NCI-H1694 treated with DMSO at 0.1 percent for 48 hours (cell line): ENCODE measurements at places on chromosomes 1 and 21.

DNA sequence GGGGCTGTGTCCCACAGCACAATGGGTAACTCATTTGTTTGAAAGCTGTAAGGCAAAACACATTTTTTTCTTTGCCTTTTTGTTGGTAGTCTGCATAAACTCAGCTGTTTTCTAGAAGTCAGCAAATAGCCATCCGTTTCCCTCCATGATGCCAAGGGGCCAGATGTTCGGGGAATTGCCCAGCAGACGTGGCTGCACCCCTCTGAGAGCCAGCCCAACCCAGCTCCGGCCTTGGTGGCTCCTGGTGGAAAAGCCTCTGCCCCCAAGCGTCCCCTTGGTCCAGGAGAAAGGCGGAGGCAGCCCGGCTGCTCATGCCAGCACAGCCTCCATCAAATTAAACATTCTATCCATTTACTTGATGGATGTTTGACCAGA, 58.4 kb upstream of the ADARB1 start:
- DNase-seq = no peak

GRCh38 chr1:212566522-212567479, 41.8 kb upstream of the ATF3 start:
- peak; percentile 23 for DNase-seq

DNA sequence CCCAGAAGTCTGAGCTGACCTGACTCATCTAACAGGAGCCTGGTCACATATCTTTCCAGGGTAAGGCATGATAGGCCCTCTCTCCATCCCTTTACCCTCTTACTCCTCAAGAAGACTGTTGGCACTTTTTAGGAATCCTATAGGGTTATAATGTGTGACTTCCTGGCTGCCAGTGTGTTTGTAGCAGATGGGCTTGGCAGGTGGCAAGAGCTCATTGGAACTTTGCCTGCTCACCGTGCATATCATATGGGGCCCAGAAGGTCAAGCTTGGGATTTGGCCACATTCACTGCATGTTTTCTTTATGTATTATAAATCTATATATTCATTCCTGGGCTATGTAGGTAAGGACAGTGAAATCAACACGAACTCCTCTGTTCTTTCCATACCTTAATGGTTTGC, 5.2 kb downstream of the KAZN start:
- peak; percentile 19 for DNase-seq

DNA sequence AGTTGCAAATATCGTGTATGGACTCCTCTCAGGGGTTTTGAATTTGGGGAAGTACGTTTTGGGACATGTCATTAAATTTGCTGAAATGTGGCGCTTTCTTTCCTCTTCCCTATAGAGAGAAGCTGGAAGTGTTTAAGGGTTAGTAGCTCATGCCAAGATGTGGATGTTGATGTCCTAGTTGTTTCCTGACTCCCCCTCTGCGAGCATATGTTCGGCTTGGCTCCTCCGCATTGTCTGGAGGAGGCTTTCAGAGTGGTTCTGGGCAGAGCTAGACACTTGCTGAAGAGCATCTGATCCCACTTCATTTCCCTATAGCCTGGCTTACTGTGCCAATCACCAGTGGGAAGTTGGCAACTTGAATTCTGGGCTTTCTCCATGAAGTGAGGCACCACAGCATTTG, 347.4 kb upstream of the B3GALT2 start:
- DNase-seq = no peak

GRCh38 chr1:219550201-219550600, 62.7 kb downstream of the ZC3H11B start:
- no peak for DNase-seq

- no peak for DNase-seq
Measured at GRCh38 chr21:28455253-28455600, 537.5 kb downstream of the LTN1 start.

DNA sequence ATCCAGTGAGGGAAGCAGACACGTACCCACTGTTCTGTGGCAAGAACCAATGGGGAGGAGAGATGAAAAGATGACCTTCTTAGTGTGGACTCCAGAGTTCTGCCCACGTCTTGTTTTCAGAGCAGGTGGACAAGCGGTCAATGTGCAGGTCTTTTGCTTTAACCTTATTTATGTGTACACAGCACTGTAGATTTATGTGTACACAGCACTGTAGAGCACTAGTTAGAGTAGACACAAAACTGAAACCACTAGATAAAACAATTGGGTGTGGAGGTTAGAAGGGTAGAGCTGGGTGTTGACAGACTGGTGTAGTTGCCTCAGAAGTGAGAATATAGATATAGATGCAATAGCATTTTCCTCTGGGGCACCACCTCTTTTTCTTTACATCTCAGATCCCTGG, 150.0 kb downstream of the MAGI3 start:
- no peak for DNase-seq

DNA sequence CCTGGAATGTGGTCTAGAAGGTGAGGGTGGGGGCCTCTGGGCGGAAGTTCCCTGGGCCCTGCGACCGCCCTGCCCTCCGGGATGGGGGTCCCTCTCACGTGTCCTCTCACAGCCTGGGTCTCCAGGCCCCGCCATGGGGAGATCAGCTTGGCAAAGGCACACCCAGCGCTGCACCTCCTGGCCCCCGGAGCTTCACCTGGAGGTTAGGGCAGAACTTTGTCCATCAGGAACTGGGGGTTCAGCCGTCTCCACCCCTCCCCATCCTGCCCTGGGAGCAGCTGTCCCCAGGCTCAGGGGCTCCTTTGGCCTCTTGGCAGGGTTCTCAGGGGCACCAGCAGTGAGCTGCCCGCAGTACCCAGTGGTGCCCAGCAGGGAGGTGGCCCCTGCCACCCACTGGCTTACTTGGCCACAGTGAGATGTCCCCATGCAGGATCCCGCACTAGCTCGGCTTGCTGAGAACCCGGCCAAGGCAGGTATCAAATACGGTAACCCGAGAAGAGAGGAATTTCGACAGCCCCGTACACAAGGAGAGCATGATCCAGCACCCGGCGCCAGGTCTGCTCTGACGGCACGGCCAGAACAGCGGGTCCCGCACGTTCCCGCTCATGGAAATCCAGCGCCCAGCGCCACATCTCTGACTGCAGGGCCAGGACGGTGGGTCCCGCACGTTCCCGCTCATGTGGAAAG, 36.7 kb downstream of the RRP1 start:
- no peak for DNase-seq

DNA sequence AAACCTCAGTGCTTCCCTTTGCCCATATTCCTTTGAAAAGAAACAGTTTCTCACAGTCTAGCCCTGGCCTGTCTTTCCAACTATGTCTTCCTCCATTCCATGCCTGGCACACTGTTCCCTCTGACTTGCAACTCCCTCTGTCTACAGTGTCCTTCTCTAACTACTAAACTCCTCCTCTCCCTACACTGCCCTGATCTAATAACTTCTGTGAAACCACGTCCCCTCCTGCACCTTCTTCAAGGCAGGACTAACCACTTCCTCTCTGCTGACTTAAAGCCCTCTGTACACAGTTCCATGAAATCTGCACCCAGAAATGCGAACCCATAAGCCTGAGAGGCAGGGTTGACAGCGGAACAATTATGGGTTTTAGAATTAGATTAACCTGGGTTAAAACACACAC, 62.2 kb upstream of the ATP1B1 start:
- DNase-seq = no peak

DNA sequence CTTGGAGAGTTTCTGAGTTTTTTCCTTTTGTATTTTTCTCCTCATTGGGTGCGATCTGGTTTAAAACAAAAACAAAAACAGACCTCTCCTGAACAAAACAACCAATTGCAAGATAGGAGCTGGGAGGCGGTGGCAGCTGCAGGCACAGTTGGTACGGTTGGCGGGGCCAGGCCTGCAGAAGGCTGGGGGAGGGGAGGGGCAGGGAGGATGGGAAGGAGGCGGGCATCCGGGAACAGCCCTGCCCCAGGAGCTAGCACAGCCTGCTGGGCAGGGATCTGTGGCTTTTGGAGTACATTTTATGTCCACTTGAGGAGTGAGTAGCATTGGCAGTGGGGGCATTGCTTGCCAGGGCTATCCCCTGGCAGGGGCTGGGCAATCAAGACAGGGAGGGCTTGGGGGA, 5.2 kb downstream of the CAPN9 start:
- no peak for DNase-seq

DNA sequence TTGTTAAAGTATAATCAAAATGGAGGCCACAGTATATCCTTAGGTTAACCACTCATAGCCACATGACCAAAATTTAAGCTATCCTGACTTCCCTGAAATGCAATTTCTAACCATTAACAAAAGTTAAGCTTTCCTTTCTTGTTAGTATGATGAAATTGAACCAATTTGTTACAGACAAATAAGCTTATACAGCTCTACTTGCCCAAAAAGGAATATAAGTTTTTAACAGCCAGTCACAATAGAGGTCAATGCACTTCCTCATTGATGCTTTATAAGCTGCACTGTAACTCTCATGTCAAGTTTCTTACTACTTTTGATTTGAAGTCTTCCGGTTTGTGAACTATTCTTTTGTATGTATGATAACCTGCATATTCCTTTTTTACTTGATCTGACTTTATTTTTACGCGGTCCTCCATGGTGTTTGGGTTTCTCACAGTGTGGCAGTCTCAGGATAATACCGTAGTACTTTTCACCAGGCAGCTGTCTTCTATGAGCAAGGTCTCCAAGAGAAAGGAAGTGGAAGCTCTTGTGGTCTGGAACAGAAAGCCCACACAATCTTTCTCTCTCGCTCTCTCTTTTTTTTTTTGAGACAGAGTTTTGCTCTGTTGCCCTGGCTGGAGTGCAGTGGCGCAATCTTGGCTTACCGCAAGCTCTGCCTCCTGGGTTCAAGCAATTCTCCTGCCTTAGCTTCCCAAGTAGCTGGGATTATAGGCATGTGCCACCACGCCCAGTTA, 331.6 kb downstream of the SRGAP2C start:
- no peak for DNase-seq

- DNase-seq = no peak
Measured at GRCh38 chr21:46065215-46065913, 32.5 kb upstream of the COL6A2 start.

- no peak for DNase-seq
Measured at GRCh38 chr1:192108161-192108560, 50.1 kb upstream of the RGS18 start.

DNA sequence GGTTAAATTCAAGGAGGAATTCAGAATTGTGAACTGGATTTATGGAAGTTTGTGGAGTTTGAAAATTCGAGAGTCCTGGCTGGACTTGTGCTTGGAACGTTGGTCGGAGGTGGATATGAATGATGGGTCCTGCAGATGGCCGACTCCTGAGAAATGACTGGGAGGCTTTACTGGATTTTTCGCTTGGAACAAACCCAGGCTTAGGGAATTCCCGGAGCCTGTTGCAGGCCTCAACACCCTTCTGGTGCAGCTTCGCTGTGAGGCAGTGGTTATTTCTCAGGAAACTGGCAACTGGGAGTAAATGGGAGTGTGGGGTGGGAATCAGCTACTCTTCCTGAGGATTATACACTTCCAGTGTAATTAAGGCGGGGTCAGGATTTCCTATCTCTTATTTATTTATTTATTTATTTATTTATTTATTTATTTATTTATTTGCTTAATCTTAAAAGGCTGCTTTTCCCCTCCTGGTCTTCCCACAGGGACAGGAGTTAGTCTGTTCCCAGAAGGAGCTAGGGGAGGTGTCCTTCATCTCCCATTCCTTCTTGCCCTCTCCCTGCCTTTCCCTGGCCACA, 21.1 kb downstream of the MAPKAPK2 start:
- peak; percentile 68 for DNase-seq

DNA sequence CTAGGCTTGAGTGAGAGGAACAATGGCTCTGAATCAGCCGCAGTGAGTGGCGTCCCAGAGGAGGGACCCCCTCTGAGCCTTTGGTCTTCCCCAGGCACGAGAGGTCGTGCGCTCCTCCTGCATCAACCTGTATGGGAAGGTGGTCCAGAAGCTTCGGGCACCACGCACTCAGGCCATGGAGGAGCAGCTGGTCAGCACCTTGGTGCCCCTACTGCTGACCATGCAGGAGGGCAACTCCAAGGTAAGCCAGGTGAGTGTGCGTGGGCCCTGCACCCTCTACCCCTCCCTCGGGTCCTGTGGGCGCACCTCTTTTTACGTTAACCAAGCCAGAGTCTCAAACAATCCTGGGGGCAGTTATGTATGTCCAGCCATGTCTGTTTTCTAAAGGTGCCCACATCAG, 13.7 kb upstream of the TTC4 start:
- DNase-seq = no peak

- DNase-seq = no peak
Measured at GRCh38 chr1:82640352-82640751, 839.6 kb downstream of the ADGRL2 start.
